ENCODE measurements at places on chromosomes 7 and 10.

DNA sequence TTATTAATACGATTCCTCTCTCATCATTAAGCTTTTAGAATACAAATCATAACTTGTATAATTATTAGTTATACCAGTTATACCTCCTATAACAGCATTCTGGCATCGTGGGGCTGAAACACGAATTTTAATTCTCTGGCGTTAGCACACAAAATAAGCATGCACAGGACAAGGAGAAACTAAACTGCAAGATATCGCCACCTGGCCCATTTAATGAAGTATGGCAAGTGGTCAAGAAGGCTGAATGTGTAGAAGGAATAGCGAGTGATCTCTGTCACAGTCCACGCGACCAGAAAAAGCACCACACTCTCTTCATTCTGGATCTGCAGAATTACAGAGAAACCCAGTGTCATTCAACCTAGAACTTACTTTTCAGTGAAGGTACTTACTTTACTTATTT lies 18.1 kb downstream of the HACD1 start:
- no peak for DNase-seq

- no peak for DNase-seq
These were observed 168.8 kb upstream of the RHOBTB1 start for GRCh38 chr10:61112771-61113170.

- DNase-seq = no peak
These were observed 36.0 kb downstream of the NRCAM start for GRCh38 chr7:108419961-108420908.

- no peak for DNase-seq
These were observed 8.4 kb upstream of the RBM28 start for GRCh38 chr7:128352153-128352537.

- DNase-seq = no peak
These were observed 55.1 kb upstream of the SEMA3A start for GRCh38 chr7:84249656-84250055.

GRCh38 chr7:18521945-18522566 lies 26.5 kb downstream of the HDAC9 start:
- no peak for DNase-seq

GRCh38 chr7:159198016-159198724 lies 53.5 kb upstream of the VIPR2 start:
- no peak for DNase-seq

DNA sequence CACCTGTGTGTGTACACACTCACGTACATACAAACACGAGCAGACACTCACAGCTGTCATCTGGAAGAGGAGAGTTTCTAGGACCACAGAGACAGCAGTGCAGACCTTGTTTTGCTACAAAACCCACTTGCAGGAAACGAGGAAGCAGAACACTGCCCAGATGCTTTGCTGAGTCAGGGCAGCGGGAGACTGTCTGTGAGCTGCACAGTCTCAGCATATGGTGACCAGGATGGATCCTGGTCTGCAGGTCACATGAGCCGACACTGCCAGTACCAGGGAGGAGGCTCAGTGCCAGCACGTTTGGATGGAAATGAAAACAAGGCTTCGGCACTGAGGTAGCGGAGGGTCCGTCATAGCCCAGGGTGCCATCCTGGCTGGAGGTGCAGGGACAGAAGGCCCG lies 117.6 kb upstream of the DPP6 start:
- DNase-seq = no peak

DNA sequence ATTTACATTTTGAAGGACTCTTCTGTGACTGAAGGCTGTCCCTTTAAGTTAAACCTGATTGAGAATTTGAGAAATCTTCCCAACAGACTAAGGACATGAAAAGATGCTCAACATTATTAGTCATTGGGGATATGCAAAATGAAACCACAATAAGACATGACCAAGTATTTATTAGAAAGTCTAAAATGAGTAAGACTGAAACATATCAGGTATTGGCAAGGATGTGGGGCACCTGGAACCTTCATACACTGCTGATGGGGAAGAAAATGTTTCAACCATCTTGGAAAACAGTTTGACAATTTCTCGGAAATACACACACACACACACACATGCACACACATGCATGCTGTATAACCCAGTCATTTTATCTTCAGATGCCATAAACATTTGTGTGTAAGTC lies 132.1 kb upstream of the CDK6 start:
- no peak for DNase-seq

GRCh38 chr7:103877565-103877964 lies 111.9 kb downstream of the RELN start:
- no peak for DNase-seq

DNA sequence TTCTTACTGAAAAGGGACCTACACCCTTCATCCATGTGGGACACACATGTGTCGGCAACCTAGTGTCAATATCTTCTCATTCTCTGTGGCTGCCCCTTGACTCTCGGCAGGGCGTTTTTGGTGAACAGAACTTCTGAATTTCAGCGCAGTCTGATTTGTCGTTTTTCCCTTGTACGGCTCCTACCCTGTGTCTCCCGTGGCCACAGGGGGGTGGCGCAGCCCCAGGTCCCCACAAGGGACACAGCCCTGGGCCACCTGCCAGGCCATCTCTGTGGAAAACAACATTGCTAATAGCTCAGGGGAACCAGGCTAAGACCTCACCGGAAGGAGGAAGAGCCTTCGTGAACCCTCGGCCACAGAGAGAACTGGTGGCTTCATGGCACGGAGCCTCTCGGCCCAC lies 53.1 kb upstream of the NKX6-2 start:
- no peak for DNase-seq

GRCh38 chr7:139159900-139160675 lies 50.6 kb upstream of the ZC3HAV1 start:
- DNase-seq = no peak

DNA sequence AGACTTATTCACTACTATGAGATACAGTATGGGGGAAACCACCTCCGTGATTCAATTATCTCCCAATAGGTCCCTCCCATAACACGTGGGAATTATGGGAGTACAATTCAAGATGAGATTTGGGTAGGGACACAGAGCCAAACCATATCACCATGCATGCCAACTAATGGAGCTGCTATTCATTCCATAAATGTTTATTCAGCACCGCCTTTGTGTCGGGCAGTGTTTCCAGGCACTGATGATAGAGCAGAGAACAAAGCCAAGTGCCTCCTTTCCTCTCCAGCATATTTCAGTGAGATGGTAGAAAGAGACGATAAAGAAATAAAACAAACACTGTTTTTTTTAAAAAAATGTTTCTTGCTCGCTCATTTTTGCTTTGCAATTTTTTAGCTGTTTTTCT lies 295.9 kb upstream of the FOXK1 start:
- DNase-seq = no peak

GRCh38 chr7:127789031-127789430 lies 137.0 kb downstream of the SND1 start:
- DNase-seq = no peak

DNA sequence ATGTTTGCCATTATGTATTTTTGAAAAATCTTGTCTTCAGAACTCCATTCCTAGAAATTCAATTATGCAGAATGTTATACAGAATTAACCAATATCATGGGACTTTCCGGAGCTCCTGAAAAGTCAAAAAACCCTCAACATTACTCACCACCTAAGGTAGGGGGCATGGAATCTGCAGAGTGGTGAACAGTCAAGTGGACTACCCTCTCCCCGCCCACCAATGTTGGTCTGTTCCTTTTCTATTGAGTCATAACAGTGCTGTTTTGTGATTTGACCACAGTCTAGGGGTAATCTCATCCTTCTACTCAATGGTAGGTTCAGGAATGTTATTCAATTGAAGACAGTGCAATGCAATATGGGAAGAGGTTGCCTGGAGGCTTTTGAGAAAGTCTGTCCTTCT lies 130.5 kb upstream of the HABP2 start:
- DNase-seq = no peak

DNA sequence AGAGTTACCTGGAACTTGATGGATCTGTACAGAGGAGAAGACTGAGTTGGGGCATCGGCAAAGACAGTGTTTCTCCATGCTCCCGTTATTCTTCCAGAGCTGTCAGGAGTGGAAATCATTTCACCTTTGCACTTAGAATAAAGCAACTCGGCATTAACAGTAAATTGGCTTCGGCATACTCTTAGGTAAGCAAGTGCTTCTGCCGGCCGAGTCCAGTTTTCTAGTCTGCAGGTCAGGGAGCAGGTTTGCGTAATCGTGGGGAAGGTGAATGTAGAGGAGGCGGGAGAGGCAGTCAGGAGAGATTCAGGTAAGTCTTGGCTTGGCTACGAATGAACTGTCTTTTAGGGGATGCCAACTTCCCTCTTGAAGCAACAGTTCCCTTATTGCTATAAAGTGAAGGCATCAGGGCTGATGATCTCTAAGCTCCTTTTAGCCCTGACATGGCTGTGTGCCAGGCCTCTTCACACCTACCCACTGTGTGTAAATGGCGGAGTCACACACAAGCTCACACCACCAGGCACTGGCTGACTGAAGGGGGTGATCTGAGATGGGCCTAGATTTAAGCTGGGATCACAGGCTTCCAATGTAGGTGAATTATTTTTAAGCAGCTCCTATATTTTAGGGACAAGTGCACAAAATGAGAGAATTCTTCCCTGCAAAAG lies 127.1 kb downstream of the GATA3 start:
- DNase-seq = no peak

DNA sequence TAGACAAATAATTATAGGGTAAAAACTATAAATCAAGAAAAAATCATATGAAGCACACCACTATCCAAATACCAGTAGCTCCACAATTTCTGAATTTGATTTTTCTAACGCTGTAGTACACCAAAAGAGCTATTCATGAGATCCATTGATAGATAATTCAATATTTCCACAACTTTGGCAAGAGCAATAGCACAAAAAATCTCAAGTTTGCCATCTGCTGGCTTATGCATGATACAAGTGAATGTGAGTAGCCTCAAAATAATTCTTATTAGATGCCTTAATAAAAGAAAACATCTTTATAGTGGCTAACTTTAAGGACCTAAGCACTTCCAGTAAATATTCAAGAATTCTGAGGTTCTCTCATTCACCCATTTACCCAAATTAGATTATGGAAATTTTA lies 2.2 kb upstream of the TMEM196 start:
- DNase-seq = no peak

- no peak for DNase-seq
These were observed 38.9 kb upstream of the CPN1 start for GRCh38 chr10:100120550-100120949.

DNA sequence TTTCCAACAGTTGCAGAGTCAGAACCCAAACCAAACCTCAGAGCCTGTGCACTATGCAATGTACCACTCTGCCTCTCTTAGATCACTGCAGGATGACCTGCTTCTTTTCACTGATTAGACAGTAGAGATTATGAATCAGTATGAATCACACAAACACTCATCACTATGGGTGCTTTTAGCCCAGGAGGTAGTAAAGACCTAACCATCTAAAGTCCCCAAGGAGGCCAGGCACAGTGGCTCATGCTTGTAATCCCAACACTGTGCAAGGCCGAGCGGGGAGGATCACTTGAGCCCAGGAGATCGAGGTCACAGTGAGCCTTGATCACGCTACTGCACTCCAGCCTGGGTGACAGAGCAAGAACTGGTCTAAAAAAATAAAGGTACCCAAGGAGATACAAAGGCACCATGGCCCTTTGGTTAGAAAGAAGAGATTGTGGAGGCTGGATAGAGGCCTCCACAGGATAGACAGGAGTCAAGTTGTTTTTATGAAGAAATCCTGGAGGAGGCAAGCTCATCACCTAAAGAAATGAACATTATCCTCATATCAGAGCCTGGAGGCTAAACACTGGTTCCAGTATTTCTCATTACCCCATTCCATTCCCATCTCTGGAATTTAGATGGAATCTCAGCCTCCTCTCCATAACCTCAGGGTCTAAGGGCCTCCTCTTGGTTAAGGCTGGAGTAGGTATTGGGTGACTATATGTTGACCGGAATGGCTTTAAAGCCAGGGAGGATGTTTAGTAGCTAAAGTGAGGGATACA lies 12.9 kb downstream of the SEC31B start:
- no peak for DNase-seq

DNA sequence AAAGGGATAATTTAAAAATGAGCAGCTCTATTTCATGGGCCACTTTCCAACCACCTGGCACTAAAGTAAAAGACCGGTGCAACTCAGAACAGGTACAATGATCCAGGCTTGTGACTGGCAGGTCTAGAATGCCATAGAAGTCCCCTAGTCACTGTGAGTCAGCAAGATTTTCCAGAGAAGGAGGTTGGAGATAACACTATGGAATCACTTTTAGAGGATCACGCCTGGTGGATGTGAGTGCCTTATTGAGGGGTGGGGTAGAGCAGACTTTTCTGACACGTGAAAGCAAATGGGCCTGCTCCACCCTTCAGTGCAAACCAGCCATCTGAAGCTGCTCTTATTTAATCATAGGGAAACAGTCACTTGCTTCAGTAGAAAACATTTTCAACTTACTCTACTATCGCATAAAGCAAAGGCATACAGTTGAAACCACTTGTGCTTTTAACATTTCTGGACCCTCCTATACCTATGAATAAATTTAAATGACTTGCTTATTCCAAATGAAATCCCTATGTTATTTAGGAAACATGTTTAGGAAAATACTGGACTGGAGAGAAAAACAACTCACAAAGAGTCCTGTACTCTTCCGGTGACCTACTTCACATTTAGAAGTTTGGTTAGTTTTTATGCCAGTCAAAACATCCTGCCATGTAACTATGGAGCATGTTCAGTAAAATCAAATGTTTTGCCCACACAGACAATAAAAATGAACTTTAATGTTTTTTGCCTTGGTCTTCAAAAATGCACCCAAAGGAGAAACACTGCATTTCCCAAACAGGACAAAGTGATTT lies 21.5 kb upstream of the AKR1C1 start:
- DNase-seq = no peak

GRCh38 chr10:120270906-120271305 lies 186.1 kb upstream of the PLPP4 start:
- DNase-seq = no peak

DNA sequence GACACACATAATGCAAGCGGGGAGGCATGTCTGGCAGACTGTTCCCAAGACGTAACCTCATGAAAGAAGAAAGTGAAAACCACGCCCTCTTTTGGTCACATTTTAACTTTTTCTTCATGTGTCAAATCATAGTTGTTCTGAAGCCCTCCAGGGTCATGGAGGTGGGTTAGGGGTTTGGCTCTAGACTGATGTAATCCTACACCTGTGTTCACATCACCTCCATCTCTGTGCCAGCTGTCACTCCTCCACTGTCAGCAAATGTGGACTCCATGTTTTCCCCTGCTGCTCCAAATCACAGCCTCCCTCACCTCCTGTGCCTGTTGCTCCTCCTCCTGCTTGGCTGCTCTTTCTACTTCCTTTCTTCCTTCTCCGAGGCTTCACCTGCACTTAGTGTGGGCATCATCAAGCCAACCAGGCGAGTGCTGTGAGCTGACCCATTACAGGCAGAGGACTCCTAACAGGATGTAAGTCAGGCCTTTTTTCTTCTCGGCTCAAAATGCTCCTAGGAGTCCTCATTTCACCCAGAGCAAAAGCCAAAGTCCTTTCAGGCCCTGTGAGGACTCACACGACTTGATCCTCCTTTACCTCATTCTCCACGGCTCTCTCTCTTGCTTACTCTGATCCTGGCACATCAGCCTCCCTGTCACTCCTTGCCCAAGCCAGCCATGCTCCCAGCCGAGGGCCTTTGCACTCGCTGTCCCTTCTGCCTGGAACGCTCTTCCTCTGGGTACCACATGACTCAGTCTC lies 66.4 kb upstream of the IFRD1 start:
- DNase-seq = no peak

GRCh38 chr10:91034042-91034441 lies 113.2 kb upstream of the ANKRD1 start:
- DNase-seq = no peak

Data from left forelimb (tissue), 1 donor.